ENCODE measurements at places on chromosomes 11 and 22.
A peak's percentile ranks its signal among the peaks of the same experiment; 100 is the strongest.

GRCh38 chr11:94112206-94112953, 16.3 kb upstream of the PANX1 start:
- no peak overlapping the region for H3K4me3 ChIP-seq
- H3K4me1 ChIP-seq: no peaks in the 10 kb centered on the region
- H3K36me3 ChIP-seq: no peaks in the 10 kb centered on the region

DNA sequence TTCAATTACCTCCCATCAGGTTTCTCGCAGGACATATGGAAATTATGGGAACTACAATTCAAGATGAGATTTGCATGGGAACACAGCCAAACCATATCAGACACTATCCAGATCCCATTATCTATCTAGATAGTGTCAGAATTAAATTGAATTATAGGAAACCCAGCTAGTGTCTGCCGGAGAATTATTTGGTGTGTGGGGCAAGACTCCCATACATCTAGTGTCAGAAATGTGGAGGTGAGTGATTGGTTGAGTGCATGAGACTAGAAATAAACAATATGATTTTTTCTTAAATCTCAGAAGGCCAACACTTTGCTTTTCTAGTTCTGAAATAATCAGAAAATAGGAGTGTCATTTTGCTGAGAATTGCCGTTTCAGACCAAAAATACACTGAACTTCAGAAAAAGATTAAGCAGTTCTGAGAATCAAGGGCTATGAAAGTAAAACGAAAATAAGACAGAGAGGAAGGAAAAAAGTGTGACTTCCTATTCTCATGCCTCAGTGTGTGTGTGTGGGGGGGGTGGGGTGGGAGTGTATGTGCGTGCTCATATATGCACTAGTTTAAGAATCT, 21.3 kb downstream of the CASP12 start:
- peaks cover 42% of the 10 kb centered on the region for H3K4me1 ChIP-seq
- H3K27me3 ChIP-seq: no peaks in the 10 kb centered on the region

DNA sequence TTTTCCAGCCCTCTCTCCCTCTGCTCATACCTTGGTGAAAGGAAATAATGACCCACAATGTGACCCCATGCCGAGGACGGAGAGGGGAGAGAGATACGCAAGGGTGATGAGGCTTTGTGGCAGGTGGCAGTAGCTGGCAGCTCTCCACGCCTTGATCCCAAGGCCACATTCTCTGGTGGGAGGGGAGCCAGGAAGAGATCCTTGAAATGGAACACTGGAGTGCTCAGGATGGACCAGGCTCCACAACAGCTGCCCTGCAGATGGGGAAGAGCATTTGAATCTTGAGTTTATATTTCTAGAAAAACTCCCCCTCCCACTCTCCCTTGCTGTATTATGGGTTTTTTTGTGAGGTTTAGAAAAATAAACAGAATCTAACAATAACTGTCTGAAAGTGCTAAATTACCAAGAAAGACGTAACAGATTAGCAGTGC, 61.6 kb upstream of the CDON start:
- H3K4me3 ChIP-seq: no peak overlapping the region
- no peaks in the 10 kb centered on the region for H3K27me3 ChIP-seq
- no peak overlapping the region for H3K27ac ChIP-seq

DNA sequence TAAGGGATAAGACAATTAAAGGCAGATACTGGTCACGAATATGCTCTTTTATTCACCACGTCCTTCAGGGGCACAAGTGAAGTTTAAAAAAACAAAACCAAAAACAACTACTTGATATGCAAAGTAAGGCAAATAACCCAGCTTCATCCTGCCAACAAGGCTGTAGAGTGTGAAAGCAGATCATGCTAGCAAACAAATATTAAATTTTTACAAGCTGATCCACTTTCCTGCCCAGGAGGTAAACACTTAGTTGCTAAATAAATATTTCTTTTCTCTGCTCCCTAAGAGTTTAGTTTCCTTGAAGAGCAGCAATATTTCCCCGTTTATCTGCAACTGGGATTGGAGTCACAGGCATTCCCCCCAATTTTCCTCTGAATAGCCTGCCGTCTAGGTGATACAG, 300.2 kb downstream of the LARGE1 start:
- H3K4me3 ChIP-seq: no peak overlapping the region
- no peak overlapping the region for H3K27ac ChIP-seq
- H3K27me3 ChIP-seq: no peaks in the 10 kb centered on the region
- H3K4me1 ChIP-seq: no peaks in the 10 kb centered on the region

DNA sequence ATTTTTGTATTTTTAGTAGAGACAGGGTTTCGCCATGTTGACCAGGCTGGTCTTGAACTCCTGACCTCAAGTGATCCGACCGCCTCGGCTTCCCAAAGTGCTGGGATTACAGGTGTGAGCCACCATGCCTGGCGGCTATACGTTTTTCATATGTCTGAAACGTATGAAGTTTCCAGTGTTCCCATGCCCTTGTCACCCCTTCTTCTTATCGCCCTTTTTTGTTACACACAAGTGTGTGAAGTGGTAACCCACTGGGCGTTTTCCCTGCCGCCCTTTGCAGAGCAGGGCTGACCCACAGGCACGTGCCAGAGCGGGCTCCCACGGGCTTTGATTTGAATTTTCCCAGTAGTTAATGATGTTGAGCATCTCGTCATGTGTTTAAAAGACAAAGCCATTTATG, 17.0 kb downstream of the PIM3 start:
- DNase-seq: peak; percentile 27
- peak overlapping the region; percentile 47 for H3K27ac ChIP-seq
- H3K4me3 ChIP-seq: no peak overlapping the region
- H3K4me1 ChIP-seq: peaks cover 47% of the 10 kb centered on the region
- H3K27me3 ChIP-seq: no peaks in the 10 kb centered on the region
- H3K36me3 ChIP-seq: peaks cover 33% of the 10 kb centered on the region

- H3K4me3 ChIP-seq: peak overlapping the region; percentile 28
- DNase-seq: no peak
- peaks cover 83% of the 10 kb centered on the region for H3K36me3 ChIP-seq
- H3K27me3 ChIP-seq: no peaks in the 10 kb centered on the region
- H3K27ac ChIP-seq: peak overlapping the region; percentile 79
Measured at GRCh38 chr11:30329150-30329940, 6.4 kb downstream of the ARL14EP start.

GRCh38 chr11:19161651-19162050, 40.1 kb downstream of the CSRP3 start:
- no peak overlapping the region for H3K4me3 ChIP-seq
- peaks cover 92% of the 10 kb centered on the region for H3K36me3 ChIP-seq
- no peak for DNase-seq
- no peaks in the 10 kb centered on the region for H3K4me1 ChIP-seq
- no peak overlapping the region for H3K27ac ChIP-seq

- peaks cover 12% of the 10 kb centered on the region for H3K4me1 ChIP-seq
- H3K36me3 ChIP-seq: peaks cover 3% of the 10 kb centered on the region
- peaks cover 8% of the 10 kb centered on the region for H3K27me3 ChIP-seq
Measured at GRCh38 chr11:68382358-68382998, 70.1 kb downstream of the LRP5 start.

- no peak overlapping the region for H3K4me3 ChIP-seq
- DNase-seq: peak; percentile 55
- no peak overlapping the region for H3K27ac ChIP-seq
- H3K4me1 ChIP-seq: peaks cover 22% of the 10 kb centered on the region
Measured at GRCh38 chr11:725624-726202, 19.7 kb downstream of the EPS8L2 start.

- no peak overlapping the region for H3K4me3 ChIP-seq
- no peak for DNase-seq
- no peaks in the 10 kb centered on the region for H3K36me3 ChIP-seq
Measured at GRCh38 chr11:61534025-61534932, 25.7 kb downstream of the LRRC10B start.

DNA sequence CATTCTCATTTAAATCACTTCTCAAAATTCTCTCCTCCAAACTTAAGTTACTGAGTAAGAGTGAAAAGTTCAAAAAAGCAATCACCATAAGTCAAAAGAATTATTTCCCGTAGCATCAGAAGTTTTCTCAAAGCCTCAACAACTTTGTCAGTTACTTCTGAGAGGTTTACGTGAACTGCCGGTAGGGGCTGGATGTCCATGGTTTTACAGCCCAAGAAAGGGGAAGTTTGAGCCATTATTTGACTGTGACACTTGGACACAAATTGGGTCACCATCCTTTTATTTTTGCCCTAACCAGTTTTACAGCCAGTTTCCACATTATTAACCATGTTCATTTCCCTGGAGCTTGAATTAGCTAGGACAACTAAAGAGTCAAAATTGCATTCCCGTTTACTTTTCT, 7.5 kb downstream of the POU2AF3 start:
- peaks cover 62% of the 10 kb centered on the region for H3K27me3 ChIP-seq
- DNase-seq: no peak
- no peaks in the 10 kb centered on the region for H3K36me3 ChIP-seq
- H3K4me1 ChIP-seq: no peaks in the 10 kb centered on the region

GRCh38 chr22:24937114-24937513, 9.4 kb downstream of the LHFPL7 start:
- no peaks in the 10 kb centered on the region for H3K4me1 ChIP-seq
- no peak overlapping the region for H3K4me3 ChIP-seq
- no peaks in the 10 kb centered on the region for H3K36me3 ChIP-seq
- H3K27me3 ChIP-seq: peaks cover 7% of the 10 kb centered on the region
- DNase-seq: no peak
- no peak overlapping the region for H3K27ac ChIP-seq

GRCh38 chr11:71119656-71120269, 132.6 kb downstream of the SHANK2 start:
- no peak for DNase-seq
- H3K4me3 ChIP-seq: no peak overlapping the region

DNA sequence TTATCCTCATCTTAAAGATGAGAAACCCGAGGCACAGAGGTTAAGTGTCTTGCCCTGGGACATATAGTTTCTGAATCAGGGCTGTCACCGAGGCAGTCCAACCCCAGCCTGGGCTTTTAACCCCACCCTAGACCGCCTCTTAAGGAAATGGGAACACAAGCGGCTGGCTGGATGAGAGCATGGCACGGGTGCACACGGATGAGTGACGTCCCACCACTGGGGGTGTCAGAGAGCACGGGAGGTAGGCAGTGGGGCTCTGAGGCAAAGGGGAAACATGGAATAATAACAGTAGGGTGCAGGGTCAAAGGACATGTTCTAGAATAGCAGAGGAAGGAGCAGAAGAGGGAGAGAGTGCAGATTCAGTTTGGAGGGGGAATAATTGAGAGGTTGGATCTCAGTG, 22.3 kb downstream of the PPFIBP2 start:
- H3K4me1 ChIP-seq: peaks cover 31% of the 10 kb centered on the region
- no peaks in the 10 kb centered on the region for H3K36me3 ChIP-seq
- H3K27me3 ChIP-seq: peaks cover 3% of the 10 kb centered on the region
- no peak for DNase-seq

DNA sequence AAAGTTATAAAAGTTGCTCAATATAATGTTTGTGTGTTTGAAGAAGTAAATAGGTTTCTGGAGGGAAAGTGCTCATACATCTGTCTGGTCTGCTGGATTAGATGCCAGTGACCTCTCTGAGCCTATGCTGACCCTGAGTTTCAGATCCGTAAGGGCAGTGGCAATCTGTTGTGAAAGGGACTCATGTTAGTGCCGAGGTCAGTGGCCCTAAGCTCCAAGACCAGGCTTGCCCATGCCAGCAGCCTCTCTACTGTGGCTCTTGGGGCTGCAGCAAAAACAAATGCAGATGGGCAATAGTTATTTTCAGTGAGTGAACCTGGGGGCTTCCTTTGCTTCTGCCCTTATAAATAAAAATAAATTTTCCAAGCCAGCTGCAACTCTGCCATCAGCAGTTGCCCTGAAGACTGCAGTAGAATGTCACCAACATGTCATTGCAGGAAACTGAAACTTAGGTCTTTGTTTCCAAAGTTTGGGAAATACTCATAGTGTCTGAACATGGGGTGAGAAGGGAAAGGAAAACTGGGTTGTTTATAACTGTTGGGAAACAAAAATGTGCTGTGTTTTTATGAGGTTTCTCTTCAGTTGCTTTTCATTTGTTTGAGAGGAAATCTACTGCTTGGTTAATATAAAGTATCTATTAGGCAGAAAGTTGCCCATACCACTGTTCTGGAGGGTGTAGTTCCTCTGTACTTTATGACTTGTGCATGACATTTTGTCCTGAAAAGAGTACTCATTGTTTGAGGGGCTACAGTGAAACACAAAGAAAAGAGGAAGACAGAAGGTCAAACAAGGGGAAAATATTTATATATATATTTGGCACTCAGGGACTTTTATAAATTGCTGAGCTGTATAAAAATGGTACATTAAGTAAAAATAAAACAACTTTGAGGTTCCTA, 9.5 kb upstream of the MS4A4E start:
- DNase-seq: no peak
- H3K36me3 ChIP-seq: no peaks in the 10 kb centered on the region
- H3K27me3 ChIP-seq: peaks cover 53% of the 10 kb centered on the region
- H3K27ac ChIP-seq: no peak overlapping the region
- no peak overlapping the region for H3K4me3 ChIP-seq
- H3K4me1 ChIP-seq: no peaks in the 10 kb centered on the region

DNA sequence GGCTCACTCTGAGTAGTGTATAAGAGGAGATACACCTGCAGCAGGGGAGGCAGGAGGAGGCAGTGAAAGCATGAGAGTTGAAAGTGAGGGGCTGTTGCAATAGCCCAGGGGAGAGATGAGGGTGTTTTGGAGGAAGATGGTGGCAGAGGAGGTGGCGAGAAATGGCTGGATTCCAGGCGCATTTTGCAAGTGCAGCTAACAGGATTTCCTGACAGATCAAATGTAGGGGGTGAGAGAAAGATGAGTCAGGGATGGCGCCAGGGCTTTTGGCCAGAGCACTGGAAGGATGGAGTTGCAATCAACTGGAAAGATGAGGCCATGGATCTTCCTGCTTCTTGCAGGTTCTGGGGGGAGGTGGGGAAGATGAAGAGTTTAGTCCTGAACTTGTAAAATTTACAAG, 16.8 kb upstream of the TSPAN18 start:
- no peak overlapping the region for H3K4me3 ChIP-seq
- H3K36me3 ChIP-seq: no peaks in the 10 kb centered on the region
- no peak for DNase-seq
- H3K27ac ChIP-seq: no peak overlapping the region
- no peaks in the 10 kb centered on the region for H3K27me3 ChIP-seq

DNA sequence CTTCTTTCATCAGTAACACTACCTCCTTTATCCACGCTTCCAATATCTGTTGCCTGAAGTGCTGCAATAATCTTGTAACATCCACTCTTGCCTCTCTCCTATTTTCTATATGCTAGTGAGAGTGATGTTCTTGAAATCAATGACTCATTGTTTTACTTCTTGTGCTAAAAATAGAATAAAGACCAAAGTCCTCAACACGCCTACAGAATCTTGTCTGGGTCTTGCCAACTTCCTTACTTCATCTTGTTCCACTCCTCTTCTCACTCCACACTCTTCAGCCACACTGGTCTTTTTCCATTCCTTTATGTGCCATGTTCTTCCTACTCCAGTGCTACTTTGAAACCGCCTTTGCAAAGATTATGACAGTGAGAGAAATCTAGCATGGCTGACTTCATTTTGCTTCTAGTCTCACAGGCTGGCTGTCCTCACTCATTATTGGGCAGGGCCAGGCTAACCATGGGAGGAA, 136.4 kb downstream of the CCDC81 start:
- H3K27me3 ChIP-seq: peaks cover 7% of the 10 kb centered on the region
- no peak overlapping the region for H3K4me3 ChIP-seq
- H3K36me3 ChIP-seq: no peaks in the 10 kb centered on the region
